ENCODE measurements at places on chromosomes 7 and 10.

DNA sequence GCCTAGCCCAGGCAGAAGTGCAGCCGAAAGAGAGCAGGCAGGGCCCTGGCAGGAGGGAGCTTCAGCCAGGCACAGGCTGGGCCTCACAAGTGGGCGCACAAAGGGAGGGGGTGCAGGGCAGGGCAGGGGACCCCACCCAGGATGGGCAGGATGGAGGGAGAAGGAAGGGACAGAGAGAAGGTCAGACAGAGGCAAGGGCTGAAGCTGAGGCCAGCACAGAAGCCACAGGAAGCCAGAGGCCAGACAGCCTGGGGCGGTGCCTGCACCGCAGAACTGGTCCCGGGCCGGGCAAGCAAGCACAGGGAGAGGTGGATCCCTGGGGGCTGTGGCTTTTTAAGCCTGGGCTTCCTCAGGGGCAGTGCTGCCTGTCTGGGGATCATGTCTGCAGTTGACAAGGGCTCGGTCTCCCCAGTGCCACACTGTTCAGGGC is 16.7 kb downstream of the NOS3 start:
- no peak for DNase-seq

- no peak for DNase-seq
Measured at GRCh38 chr10:106785528-106785927, 379.0 kb downstream of the SORCS1 start.

DNA sequence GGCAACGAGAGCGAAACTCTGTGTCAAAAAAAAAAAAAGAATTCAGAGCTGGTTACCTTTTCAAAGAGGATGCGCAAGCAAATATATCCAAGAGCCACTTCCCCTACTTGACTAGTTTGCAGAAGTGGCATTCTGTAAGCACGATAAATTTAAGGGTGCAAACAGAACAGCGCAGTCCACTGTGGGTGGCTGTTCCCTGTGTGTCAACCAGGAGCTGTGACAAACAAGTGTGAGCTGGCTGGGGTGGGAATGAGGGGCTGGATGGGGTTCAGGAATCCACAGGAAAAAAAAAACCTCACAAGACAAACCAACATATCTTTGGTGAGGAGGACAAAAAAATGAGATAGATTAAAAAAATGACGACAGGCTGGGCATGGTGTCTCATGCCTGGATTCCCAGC is 15.9 kb downstream of the GUSB start:
- DNase-seq: no peak

- DNase-seq: no peak
Measured at GRCh38 chr7:106054156-106054910, 57.8 kb downstream of the SYPL1 start.

- DNase-seq: no peak
Measured at GRCh38 chr7:67306331-67306730, 309.7 kb downstream of the TYW1 start.

DNA sequence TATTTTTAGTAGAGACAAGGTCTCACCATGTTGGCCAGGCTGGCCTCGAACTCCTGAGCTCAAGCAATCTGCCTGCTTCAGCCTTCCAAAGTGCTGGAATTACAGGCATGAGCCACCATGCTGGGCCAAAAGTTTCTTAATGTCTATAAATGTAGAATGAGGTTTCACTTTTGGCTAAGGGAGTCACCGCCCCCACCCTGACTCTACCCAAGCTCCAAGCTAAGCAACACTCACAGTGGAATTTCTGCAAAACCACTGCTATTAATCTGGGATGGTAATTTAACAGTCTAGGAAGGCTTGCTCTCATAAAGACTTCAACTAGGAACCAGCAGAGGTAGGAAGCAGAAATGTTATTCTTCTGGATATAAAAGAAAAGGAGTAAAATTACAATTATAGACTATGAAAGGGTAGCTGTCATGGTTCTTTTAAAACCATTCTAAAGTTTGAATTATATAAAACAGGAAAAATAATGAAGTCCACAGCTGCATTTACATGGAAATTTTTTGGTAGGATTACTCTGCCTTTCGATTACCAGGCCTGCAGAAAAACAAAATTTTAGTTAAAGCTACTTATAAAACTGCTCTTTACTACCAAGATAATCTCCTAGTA is 211.6 kb downstream of the SFMBT2 start:
- DNase-seq: no peak

DNA sequence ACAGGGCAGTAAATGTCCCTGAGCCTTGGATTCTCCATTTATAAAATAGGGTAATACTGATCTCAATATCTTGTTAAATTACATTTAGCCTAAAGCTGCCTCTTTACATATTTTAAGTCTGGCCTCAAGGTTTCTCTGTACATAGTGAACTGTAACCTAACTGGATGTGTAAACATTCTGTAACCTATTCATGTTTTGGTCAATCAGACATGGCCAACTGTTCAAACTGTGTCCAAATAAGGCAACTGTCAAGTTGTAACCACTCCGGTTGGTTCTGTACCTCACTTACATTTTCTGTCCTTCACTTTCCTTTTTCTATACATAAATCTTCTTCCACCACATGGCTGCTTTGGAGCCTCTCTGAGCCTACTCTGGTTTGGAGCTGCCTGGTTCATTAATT is 107.1 kb upstream of the ITGB1 start:
- DNase-seq: no peak

GRCh38 chr10:132461683-132462231 is 64.8 kb downstream of the PWWP2B start:
- no peak for DNase-seq

DNA sequence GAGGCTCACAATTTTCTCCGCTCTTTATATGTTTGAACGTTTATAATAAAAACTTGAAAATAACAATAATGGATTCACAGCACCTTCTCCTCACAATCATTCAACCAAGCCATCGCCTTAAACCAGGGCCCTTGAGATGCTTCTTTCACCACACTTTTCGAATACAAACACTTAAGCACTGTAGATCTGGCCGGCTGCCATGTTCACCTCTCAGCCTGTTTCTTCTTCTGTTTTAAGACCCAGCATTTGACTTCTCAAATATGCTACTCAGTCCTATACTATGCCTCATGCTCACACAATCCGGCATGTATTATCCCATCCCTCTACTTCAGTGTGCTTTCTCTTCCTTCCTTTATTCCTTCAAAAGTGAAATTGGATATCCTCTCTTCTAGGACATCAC is 280.6 kb downstream of the TFEC start:
- no peak for DNase-seq

Data from activated CD8-positive, alpha-beta memory T cell treated with anti-CD3 and anti-CD28 coated beads, Interleukin-2, amount 50 U/mL, for 4 hours (primary cell).